ENCODE measurements at places on chromosomes 6 and 20.

- DNase-seq = no peak
Observed at GRCh38 chr20:7180256-7181045, 413.0 kb downstream of the BMP2 start.

DNA sequence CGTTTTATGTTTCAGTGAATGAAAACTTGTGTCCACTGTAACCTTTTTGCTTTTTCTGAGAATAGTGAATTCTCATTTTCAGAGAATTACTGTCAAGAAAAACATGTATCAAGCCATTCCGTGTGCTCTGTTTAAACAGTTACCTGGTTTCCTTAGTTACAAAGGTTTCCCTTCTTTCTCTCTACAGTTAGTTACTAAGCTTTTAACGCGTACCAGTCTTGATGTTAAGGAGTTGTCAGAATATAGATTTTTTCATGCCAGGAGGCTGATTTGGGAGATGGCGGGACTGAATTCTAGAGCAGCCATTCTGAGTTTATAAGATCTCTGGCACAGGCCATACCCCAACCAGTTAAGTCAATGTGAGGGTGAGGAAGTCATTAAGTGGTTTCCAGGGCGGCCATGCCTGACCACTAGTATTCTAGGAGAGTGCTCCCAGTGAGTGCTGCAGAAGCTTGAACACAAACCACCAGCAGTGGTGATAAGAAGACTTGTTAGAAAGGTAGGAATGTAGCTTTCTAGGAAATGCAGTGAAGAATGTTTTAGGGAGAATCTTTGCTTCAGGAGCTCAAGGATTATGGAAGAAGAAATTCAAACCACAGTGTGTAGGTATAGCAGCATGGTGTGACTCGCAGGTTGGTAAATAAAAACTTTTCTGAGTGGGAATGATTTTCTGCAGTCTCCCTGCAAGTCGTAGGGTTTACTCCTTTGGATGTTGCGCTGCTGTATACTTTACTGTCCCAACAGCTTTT, 112.9 kb downstream of the JARID2 start:
- no peak for DNase-seq

- no peak for DNase-seq
Observed at GRCh38 chr20:33875055-33875454, 63.9 kb downstream of the CHMP4B start.

DNA sequence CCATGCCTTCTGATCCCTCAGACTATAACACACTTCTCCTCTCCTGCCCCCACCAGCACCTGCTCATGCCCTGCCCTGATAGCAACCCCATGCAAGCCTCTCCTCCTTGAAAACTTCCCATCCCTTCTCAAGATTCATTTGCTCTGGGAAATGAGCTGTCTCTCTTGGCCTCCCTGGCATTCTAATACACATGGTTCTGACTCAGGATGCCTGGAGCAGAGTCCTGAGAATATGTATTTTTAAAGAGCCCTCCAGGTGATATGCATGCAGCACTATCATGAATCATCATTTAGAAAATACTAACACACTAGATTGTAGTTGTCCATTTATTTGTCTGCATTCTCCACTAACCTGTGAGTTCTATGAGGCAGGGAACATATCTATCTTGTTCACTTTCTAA, 26.6 kb downstream of the HDGFL1 start:
- DNase-seq = no peak

DNA sequence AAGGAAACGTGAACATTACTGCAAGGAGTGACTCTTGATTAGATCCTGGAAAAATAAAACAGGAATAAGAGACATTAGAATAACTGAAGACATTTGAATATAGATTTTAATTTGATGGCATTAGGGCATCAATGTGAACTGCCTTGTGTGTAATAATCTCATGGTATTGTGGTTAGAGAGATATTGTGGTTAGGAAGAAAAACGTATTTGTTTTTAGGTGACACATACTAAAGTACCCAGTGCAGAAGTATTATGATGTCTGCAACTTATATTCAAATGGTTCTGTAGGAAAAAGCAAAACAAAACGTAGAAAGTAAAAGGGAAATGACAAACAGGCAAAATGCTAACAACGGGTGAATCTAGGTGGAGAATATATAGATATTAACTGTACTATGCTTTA, 65.9 kb upstream of the OGFRL1 start:
- DNase-seq = no peak

DNA sequence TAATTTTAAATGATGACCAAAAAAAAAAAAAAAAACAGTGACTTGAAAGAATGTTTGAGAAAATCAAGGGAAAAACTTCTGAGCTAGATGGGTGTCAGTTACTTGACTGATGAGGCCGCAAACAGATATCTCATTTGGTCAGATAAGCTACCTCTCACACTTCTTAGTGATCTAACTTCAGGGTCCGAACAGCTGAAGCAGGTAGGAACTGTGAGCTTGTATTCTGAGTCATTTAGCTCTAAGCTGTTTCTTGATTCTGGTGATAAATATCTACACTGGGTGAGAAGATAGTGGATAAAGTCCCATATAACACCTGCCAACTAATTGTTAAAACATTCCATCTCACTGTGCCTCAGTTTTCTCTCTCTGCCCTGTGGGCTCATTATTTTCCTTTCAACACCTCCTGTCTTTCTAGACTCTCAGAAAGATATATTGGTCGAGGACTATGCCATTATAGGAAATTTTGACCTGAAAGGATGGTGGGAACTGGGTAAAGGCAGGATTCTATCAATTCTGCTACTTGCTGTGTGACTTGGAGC, 7.7 kb downstream of the KIF3B start:
- no peak for DNase-seq

- no peak for DNase-seq
Observed at GRCh38 chr6:170439366-170440361, 113.4 kb downstream of the PSMB1 start.

DNA sequence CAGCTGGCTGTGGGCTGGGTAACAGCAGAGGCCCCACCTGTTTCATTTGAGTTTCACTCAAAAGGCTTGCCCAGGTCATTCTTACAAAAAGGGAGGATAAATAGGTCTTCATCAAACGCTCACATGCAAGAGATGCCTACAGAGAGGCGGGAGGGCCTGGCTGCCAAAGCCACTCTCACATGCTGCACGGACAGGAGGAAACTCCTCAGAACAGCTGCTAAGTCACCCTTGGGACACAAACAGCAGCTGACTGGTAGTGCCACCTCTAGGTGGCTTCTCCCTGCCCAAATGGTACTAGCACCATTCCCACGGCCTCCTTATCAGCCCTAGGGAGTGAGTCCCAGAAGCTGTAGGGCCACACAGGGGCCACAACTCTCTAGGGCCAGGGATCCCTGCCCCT, 23.8 kb downstream of the SLC22A23 start:
- DNase-seq = no peak

DNA sequence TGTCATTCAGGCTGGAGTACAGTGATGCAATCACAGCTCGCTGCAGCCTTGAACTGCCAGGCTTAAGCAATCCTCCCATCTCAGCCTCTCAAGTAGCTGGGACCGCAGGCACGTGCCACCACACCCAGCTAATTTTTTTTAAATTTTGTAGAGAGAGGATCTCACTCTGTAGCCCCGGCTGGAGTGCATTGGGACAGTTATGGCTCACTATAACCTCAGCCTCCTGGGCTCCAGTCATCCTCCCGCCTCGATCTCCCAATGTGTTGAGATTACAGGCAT, 86.5 kb downstream of the SERAC1 start:
- no peak for DNase-seq

- DNase-seq = no peak
Observed at GRCh38 chr20:53975761-53976160, 94.6 kb downstream of the BCAS1 start.

- DNase-seq = no peak
Observed at GRCh38 chr20:39059036-39059435, 96.9 kb downstream of the DHX35 start.

- no peak for DNase-seq
Observed at GRCh38 chr6:16540804-16541752, 220.2 kb downstream of the ATXN1 start.

DNA sequence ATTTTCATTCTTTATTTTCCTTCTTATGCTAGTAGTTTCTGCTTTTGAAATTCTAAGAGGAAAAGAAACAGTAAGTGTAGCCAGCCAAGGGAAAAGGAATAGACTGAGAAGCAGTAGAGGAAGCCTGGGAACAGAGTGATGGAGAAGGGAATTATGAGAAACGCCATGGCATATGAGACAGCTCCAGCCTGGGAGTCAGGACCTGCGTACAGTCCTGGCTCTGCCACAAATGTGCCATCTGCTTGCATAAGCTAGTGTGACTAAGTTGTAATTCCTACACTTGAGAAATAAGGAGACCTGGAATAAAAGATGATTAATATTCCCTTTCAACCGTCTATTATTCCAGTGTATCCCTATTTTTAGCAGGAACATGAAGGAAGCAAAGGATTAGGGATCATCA, 47.5 kb downstream of the OSTM1 start:
- DNase-seq = no peak

GRCh38 chr6:13988049-13988738, 63.4 kb downstream of the RNF182 start:
- no peak for DNase-seq

DNA sequence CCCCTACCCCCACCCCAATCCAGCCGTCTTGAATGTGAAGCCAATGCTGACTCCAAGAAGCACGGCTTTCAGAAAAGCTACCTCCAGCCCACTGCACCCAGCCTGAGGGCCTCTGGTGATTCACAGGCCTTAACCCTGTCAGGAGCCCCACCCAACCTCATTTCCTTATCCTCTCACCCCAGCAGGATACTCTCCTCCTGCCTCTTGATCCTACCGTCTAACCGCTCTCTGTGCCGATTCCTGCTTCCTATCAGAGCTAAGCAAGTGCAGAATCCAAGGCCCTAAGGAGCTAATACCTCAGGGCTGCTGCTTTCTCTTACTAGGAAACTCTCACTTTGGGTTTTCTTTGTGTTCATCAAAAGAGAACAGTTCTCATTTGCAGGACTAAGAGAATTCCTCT, 47.2 kb downstream of the TRERF1 start:
- no peak for DNase-seq

- DNase-seq = no peak
Observed at GRCh38 chr6:41641352-41641925, 3.2 kb downstream of the MDFI start.

DNA sequence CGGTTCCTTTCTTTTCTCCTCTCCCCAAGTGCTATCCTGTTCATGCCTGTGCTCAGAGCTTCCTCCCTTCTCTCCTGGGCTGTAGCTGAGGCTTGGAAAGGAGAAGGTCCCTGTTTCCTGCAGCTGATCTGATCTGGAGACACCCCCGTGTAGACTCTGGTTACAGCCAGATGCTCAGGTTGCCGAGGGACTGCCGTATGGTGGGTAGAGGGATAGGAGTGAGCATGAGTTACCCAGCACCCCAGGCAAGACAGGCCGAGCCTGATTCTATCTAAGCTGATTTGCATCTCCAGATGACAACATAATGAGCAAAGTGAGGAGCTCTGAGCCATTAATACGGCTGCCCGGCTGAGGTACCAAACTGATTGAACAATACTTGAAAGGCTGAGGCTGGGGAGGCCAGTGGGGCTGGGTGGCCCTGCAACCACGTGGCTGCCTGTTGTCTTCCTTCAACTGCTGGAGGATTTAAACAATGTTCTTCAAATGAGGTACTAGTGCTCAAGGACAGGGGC, 91.8 kb downstream of the ASXL1 start:
- no peak for DNase-seq

- DNase-seq = no peak
Observed at GRCh38 chr20:63432577-63433325, 39.7 kb downstream of the KCNQ2 start.

GRCh38 chr6:110625883-110626282, 149.5 kb upstream of the SLC22A16 start:
- DNase-seq = no peak

DNA sequence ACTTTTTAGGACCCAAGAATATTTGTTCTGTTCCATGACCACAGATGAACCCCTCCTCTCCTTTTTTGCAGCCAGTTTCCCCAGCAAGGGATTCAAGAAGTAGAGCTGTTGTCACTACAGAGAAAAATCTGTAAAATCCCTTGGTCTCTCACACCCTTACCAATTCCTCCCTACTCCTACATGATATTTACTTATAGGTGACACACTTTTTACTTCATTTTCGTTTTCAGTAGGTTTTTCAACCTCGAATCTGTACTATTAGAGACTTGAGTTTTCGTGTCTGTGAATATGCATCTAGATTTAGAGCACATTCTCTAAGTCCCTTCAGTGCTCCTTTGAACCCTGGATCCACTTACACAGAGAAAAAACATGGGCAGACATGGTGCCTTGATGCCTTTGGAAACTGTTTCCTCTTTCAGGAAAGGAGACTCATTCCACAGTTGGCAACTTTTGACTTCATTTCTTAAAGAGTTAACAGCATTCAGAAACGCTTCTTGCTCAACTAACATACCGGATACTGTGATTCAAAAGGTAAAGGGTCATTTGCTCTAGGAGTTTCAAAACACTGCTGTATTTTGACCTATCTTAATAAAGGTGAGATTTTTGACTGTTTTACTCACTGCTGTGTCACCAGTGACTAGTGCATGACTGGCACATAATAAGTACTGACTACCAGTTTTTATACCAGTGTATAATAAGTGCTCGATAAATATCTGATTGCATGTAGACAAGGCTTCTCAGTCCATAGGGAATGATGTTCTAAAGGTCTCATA, 50.6 kb downstream of the LAMA4 start:
- DNase-seq = no peak

- DNase-seq = no peak
Observed at GRCh38 chr6:65787787-65788186, 80.8 kb upstream of the EYS start.

- DNase-seq = no peak
Observed at GRCh38 chr6:157867981-157868380, 44.9 kb downstream of the SNX9 start.

GRCh38 chr6:111088668-111089003, 1.3 kb downstream of the SLC16A10 start:
- DNase-seq = no peak

GRCh38 chr6:116090251-116090650, 10.4 kb upstream of the NT5DC1 start:
- DNase-seq = no peak

DNA sequence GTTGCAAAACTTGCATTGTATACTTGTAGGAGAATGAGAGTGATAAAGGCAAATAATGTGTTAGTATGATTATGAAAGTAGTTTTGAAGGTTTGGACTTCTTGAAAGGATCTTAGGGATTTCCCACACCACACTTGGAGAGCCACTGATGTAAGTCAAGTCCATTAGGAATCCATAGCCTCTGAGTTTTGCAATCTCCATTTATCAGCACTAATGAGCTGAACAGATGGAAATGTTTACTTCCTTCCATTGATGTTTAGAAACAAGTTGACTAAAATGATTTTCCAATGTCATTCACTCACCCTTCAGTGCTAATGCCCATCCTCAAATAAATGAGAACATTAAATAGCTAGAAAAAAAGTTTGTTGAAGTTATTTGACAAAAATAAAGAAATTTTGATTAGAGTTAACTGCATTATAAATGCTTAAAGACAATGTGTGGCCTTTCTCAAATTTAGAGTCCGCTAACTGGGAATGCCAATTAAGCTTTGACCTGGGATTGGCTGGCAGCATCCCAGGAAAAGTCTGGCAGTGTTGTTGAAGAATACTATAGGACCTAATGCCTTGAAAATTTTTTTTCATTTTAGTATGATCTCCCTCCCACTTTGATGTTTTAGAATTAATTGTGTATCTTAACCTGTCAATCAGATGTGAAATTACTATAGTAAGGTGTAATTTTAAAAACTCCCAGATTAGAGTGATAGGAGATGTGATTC, 68.0 kb downstream of the SLC35F1 start:
- no peak for DNase-seq

- no peak for DNase-seq
Observed at GRCh38 chr20:13174402-13174801, 46.7 kb upstream of the ISM1 start.
